Stimulated activated CD8-positive, alpha-beta memory T cell treated with anti-CD3 and anti-CD28 coated beads, Interleukin-15, amount 100 ng/mL, for 48 hours (primary cell): ENCODE measurements at places on chromosomes 5 and 9.

GRCh38 chr5:137372773-137373160 lies 126.4 kb downstream of the SPOCK1 start:
- DNase-seq = no peak

- DNase-seq = no peak
Measured at GRCh38 chr5:77452351-77452750, 39.8 kb downstream of the WDR41 start.

DNA sequence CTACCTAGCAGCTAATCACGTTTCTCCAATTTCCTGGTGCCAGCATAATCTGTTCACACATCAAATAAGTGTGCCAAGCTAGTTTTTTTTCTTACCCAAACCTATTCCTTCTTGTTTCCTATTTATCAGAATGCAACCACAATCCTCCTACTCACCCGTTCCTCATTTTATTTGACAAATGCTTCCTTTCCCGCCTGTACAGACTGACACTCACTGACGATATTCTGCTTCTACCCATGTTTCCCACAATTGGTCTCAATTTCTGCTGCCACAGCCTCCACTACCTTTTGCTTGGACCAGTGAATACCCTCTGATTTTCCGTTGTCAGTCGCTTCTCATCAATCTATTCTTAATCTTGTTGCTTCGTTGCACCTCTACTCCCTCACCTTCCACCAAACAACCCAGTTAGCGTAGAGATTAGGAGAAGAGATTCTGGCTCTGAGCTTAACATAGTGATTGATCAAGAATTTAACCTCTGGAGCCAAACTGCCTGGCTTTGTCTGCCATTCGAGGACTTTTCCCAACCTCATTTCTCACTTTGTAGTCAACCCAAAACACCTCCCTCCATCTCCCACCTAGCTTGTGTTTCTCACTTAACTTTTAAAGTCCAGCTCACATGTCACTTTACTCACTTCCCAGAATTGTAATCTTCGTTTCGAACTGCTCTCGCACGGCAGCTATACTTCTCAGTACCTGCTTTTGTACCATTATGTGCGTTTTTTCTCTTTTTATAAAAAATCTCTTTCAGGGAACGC lies 729 bp upstream of the TMEM38B start:
- no peak for DNase-seq

- DNase-seq = no peak
Measured at GRCh38 chr9:5481322-5482040, 28.9 kb upstream of the PDCD1LG2 start.

DNA sequence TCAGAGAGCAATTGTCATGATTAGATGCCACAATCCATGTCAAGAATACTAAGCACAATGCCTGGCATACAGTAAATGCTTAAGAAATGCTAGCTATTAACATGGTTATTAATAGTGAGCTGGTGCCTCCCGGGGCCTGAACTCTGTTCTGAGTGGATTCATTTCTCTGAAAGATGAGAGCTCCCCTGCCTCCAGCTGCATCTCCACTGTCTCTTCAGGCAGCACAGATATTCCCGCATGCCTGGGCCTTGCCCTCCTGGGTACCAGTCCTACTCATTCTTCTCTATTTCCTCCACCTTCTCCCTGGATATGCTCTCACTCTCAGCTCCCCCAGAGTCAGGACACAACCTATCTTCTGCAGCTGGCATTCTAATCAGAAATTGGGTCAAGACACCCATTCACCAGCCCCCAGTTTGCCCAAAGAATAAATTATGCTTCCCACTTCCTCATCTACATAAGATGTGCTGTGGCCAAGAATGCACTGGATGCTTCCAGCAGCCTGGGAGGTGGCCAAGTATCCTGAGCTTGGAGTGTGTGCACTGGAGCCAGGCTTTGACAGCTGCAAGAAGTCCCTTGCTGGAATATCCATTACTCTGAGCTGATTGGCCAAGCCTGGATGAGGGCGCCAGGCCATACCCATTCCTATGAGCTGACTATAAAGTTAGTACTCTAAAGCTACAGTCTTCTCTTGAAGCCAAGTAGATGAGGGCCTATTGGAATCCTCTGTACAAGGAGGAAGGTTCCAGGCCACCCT lies 669.0 kb downstream of the ACTL7B start:
- DNase-seq = no peak

DNA sequence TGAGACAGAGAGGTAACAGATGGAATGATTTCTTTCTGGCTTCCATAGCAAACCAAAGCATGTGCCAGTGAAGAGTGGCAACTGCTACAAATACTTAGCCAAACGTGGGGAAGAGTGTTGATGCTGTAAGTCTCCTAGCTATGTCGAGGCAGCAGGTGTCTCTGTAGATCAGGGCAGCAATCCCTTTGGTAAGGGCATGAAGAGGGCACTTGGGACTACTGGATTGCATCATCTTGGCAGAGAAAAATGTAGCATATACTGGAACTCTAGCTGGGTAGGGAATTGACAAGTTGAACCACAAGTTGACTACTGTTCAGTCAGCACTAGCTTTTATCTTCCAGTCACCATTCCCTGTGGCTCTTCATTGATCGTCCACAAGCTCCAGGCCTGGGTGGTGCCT lies 75.8 kb downstream of the GHR start:
- no peak for DNase-seq

- DNase-seq = no peak
Measured at GRCh38 chr9:136001231-136001630, 40.1 kb upstream of the UBAC1 start.

GRCh38 chr5:180069589-180070247 lies 1.8 kb downstream of the RNF130 start:
- no peak for DNase-seq

GRCh38 chr9:124613849-124614248 lies 106.7 kb upstream of the NR5A1 start:
- DNase-seq = no peak

GRCh38 chr9:126373241-126373640 lies 46.6 kb downstream of the MVB12B start:
- no peak for DNase-seq

- DNase-seq = peak; percentile 65
Measured at GRCh38 chr9:130680836-130681768, 12.5 kb upstream of the EXOSC2 start.

DNA sequence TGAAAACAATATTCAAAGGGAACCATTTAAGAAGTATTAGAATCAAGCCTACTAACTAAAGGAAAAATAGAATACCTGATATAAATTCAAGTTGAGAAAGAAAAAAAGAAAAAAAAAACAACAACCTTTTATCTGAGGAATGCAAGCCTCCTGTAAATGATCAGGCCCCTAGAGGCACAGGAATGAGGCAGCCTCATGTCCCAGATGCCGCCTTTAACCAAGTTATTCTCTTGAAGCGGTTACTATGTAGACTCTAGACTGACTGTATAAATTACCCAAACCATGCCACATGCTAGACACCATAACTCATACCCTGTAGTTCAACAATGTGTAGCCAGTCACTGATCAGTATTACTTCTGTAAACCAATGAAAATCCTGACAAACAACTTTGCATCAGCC lies 929.6 kb downstream of the TAF11L14 start:
- no peak for DNase-seq

GRCh38 chr5:30390095-30390494 lies 803.4 kb upstream of the CDH6 start:
- no peak for DNase-seq

DNA sequence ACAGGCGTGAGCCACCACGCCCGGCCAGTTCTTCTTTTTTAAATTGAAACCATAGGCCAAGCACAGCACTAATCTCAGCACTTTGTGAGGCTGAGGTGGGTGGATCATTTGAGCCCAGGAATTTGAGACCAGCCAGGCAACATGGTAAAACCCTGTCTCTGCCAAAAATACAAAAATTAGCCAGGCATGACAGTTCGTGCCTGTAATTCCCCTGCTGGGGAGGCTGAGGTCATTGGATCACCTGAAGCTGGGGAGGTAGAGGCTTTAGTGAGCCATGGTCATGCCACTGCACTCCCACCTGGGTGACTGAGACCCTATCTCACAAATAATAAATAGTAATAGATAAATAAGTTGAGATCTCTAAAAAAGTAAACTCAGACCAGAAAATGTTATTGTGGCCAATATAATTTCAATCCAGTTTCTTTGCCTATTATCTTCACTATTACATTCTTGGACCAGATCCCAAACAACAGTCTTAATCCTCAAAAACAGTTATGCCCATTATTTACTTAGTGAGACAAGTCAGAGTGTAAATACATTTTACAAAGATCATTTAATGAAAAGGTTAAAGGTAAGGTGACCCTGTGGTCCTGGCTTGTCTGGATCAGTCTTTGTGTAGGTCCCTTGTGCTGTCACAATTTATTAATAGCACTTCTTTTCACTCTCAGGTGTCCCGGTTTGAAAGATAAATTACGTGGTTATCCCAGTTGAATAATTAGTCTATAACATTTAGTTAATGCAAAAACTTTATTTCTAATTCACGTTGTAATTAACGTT lies 53.6 kb downstream of the RAB24 start:
- no peak for DNase-seq

DNA sequence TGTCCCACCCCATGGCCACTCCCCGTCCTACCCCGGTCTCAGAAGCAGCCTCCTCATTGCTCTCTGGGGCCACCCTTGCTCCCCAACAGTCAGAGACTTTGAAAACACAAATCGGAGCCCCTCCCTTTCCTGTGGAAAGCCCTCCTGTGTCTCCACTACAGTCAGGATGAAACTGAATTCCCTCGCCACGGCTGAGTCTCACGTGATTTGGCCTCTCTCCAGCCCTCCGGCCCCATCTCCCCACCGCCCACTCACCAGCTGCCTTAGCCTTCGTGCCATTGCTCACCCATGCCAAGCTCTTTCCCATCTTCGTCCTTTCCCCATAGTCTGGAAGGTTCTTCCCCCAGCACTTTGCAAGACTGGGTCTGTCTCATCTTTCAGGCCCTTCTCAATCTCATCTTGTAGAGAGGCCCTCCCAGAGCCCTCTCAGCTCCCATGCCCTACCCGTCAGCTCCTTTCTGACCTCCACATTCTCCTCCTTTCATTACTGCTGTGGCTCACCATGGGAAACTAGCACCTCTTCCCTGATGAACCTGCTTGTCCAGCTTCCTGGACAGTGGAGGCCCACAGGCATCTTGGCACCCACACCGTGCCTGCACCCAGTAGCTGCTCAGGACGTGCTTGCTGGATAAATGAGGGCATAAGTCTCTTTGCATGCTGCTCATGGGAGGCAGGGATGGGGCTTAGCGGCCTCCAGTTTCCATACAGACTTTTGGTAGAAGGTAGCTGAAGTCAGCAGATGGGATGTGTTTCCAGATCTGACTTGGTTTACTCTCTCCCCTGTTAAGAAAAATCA lies 126.4 kb upstream of the COL5A1 start:
- no peak for DNase-seq

DNA sequence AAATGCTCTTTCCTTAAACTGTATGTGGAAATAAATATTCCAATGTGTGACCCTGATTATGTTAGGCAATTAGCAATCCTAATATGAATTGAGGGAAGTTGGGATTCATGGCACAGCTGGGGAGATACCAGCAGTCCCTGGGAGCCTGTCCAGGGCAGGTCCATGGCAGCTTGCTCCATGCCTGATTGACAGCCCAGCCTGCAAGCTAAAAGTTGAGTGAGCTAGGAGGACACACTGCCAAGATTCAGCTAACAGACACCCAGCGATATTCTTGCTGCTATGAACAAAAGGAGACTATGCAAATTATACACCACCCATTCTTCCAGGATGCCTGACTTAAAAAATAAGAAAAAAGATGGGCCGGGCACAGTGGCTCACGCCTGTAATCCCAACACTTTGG lies 6.2 kb downstream of the TGFBI start:
- DNase-seq = no peak

- DNase-seq = peak; percentile 81
Measured at GRCh38 chr9:100411472-100412283, 15.3 kb upstream of the MSANTD3 start.

DNA sequence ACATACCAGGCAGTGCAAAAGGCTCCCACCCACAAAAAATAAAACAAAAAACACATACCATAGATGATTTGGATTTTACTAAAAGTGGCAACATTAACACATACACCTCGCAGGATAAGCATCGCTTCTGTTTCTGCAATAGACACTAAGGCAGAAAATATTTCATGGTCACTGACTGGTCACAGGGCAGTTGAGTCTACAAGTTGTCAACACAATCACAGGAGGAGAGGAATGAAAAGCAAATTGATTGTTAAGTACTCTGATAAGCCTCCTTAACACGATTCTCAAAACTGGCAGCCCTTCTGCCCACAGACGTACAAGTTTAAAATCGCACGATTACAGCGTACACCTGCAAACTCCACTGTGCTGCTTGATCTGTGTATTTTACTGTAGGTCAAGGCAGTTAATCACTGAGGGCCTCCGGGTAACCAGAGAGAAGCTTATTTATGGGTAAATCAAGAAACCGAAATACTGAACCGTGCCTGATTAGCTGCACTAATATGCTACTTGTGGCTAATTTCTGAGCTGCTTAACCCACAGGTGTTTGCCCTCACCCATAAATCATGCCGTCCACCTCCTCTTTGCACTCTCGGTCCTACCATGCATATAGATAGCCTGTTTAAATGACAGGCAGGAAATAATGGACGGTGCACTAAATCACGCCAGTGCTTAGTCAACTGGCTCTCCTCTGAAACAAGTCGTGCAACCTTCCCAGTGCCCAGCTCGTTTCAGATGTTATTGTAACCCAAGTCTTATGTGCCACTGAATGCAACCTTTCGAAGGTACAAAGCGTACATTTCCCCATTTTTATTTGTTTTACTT lies 659.4 kb upstream of the ADAMTS16 start:
- DNase-seq = no peak

DNA sequence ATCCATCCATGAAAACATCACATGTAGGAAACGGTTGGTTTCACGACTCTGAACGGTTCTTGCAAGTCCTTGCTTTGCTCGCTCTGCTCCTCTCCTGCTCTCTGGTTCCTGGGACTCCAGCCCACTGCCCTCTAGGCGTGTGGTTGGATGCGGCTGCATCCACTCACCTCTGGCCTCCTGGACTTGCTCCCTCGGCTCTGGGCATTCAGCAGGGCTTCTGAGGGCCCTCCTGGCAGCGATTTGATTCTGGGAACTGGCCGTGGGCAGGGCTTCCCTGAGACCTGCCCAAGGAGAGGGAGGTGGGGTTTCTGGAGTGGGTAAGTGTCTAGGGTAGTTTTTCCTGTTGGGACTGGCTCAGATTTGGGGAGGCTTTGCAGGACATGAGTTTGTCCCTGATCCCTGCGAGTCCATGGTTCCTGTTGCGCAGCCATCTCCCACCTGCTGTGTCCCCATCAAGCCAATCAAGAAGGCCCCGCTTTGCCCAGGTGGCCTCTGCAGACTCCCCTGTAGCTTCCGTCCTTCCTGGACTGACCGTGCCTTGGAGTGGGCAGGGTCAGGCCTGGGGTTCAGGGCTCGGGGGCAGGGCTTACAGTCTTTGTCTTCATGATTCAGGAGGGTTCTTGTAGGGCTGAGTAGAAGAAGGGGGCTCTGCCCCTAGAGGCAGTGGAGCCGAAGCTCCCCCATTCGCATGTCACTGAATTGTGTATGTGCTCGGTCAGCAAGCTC lies 192.3 kb downstream of the CACNA1B start:
- no peak for DNase-seq

GRCh38 chr9:14967450-14968321 lies 57.5 kb upstream of the FREM1 start:
- DNase-seq = no peak

- DNase-seq = no peak
Measured at GRCh38 chr5:139371482-139372435, 11.3 kb downstream of the SLC23A1 start.
